ENCODE measurements at places on chromosomes 12 and 14.

GRCh38 chr14:69855180-69855832 lies 23.9 kb upstream of the SMOC1 start:
- no peak for DNase-seq

- DNase-seq, result no peak
These were observed 545.9 kb upstream of the SEL1L start for GRCh38 chr14:82079553-82079952.

GRCh38 chr14:82403987-82404386 lies 870.3 kb upstream of the SEL1L start:
- DNase-seq, result no peak

DNA sequence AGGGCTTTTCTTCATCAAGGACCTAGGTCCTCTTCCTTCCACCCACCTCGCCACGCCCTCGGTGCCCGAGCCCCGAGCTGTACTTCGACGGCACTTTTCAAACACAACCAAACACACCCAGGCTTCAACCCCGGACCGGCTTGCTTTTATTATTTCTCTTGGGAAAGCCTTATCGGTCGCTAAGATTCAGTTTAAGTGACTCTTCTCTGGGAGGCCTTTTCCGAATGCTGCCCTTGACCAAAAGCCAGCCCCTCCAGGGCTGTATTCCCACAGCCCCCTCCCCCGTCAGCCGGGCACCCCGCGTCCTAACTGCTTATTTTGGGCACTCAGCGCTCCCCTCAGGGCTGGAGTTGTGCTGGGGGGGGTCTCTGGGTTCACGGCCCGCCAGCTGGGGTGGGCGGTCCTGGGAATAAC lies 644 bp upstream of the PPP4R4 start:
- DNase-seq, result no peak

DNA sequence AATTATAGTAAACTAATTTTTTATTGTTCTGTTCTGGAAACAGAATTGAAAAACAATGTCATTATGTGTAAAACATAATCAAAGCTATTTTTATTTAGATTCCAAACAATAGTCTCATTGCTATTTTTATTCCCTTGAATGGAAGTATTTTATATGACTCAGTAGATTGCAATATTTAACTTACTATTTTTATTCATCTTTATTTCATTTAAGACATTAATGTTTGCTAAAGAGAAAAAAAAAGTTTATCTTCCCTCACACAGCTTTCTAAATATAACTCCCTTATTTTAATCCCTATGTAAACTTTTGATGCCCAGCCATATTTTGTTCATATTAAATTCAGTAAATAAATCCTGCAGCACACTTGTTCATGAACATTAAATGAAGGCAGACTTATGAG lies 622.4 kb downstream of the SLC6A15 start:
- DNase-seq, result no peak

DNA sequence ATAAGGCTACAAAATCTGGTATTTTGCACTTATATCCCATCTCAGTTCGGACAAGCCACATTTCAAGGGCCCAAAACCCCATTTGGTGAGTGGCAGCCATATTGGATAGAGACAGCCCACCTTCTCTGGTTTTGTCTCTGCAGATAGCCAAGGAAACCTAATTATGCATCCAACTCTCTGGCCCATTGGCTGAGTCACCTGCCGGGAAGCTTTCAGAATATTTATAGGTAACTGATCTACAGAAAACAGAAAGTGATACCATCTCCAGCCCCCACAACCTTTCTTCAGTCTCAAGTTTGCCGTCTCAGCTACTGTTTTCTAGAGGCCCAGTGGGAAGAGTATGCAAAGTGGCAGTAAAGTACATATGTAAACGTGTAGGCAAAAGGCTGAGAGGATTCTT lies 33.7 kb upstream of the PPP1CC start:
- no peak for DNase-seq

DNA sequence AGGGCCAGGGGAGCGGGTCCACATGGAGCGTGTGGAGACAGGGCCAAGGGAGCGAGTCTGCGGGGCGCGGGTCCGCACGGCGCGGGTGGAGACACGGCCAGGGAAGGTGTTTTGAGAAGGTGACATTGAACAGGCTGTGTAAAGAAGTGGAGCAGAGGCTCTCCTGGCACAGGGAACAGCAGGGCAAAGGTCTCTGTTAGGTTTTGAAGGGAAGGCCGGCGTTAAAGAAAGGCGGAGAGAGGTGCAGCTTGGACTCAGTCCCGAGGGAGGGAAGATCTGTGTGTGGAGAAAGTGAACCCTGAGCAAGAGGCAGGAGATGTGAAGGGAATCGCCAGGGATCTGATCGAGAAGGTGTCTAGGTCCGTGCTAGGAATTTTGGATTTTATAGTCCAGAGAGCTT lies 1.8 kb downstream of the PXMP2 start:
- no peak for DNase-seq

DNA sequence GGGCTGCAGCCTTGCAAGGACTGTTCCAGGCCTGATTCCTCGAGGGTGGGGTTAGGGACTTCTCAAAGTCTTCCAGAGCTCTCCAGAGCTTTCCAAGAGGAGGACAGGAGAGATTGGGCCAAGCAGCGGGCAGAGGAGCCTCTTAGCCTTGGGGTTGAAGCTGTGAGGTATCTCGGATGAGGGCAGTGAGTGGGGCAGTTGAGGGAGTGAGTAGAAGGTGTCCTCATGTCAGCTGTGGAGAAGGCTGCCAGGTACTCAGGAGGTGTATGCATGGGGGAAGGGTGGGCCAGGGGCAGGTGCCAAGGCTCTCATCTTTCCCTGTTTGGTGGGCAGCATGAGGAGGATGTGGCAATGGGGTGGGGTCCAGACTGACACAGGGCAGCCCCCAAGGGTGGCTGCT lies 7.7 kb downstream of the KRT83 start:
- no peak for DNase-seq

- DNase-seq, result no peak
These were observed at the start of gene KLRD1 for GRCh38 chr12:10307630-10308029. Gene KLRD1 (plus strand): TSS chr12:10307870. CDS start chr12:10308078, 208 bp downstream.

GRCh38 chr12:92133171-92133570 lies 12.5 kb downstream of the BTG1 start:
- DNase-seq, result peak; percentile 12

DNA sequence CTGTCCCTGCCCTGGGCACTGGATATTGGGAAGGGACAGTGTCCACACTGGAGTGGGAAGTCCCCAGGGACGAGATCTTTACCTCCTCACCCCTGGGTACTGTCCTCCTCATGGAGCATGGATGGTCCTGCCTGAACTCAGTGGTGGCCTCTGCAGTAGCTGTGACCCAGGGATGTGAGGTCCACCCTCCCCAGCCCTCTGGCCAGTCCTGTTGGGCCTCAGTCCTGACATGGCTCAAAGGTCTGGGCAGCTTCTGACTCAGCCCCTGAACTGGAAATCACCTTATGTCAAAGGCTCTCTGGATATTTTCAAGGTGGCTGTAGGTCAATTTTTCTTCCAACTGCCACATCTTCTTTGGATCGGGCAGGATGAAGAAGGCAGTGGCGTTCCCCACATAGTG lies 24.4 kb downstream of the SERPINA1 start:
- DNase-seq, result no peak

DNA sequence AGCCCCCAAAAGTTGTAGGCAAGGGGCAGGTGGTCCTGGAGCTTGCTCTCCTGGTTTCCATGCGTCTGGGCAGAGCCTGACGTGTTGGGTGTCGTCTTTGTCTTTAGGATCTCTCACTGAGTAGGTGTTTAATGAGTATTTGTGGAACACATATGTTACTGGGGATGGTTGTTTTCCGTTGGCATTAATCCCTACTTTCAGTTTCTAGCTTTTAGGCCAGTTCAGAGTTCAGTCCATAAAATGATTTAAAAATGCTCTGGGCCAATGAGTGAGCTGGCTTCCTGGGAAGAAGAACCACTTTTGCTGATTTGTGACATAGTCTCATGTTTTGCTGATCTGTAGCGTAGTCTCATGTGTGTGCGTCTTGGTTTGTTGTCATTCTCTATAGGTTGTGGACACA lies 10.9 kb downstream of the AACS start:
- no peak for DNase-seq

- no peak for DNase-seq
These were observed 388.1 kb downstream of the ZFP36L1 start for GRCh38 chr14:68404652-68405183.

- no peak for DNase-seq
These were observed 24.1 kb downstream of the PLEKHG7 start for GRCh38 chr12:92726850-92727249.

GRCh38 chr12:58668871-58669270 lies 251.4 kb downstream of the LRIG3 start:
- DNase-seq, result no peak

- DNase-seq, result peak; percentile 88
These were observed 20.0 kb upstream of the BCL7A start for GRCh38 chr12:122001466-122002209.

DNA sequence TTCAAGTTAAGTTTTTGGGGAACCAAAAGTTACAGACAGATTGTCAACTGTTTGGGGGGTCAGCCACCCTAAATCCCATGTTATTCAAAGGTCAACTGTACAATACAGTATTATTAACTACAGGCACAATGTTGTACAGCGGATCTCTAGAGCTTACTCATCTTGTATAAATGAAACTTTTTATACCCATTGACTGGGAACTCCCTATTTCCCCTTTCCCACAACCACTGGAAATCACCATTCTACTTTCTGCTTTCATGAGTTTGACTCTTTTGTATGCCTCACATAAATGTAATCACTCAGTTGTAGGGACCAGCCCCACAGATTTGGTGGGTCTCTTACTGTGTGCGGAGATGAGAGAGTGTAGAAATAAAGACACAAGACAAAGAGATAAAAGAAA lies 57.8 kb downstream of the SLCO1B3 start:
- no peak for DNase-seq

GRCh38 chr12:51351913-51352532 lies 5.5 kb upstream of the CELA1 start:
- peak; percentile 79 for DNase-seq

GRCh38 chr14:76926521-76927251 lies 100.5 kb downstream of the LRRC74A start:
- DNase-seq, result peak; percentile 93

- no peak for DNase-seq
These were observed 334.9 kb downstream of the RMST start for GRCh38 chr12:97797473-97797872.

DNA sequence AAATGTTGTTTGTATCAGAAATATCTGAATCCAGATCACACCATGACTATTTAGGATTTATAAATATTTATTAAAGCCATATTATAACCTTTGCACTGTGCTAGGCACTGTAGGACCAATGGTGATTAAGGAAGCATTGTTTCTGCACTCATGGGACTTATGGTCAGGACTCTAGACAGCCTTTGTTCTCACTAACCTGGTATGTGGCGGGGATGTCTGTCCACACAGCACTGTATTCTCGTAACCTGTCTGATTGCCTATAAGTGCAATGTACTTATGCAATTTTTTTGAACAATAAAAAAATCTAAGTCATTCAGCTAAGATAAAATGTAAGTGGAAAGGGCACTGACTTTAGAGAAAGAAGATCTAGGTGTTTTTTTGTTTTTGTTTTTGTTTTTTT lies 6.7 kb upstream of the SSPN start:
- DNase-seq, result no peak

DNA sequence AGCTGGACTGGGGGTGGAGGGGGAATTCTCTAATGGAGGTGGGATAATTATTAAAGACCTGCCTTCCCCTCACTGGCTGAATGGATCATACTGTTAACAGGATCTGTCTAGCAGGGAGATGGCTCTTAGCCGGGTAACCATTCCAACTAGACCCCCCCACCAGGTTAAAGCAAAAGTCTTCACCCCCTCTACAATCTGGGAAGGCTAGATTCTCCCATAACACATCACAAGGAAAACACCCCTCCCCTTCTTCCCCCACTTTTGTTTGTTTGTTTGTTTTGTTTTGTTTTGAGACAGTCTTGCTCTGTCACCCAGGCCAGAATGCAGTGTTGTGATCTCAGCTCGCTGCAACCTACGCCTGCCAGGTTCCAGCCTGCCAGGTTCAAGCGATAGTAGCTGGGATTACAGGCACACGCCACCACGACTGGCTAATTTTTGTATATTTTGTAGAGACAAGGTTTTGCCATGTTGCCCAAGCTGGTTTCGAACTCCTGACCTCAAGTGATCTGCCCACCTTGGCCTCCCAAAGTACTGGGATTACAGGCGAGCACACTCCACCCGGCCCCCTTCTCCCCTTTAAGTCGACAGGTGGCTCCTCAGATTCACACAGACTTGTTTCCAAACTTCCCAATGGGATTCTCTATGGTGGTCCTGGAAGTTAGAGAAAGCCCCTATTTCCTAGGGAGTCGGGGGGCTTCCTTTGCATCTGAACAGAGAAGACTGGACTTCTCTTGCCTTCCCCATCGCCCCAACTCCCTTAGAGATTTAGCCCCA lies 3.5 kb upstream of the BAZ2A start:
- no peak for DNase-seq

All from eye (tissue), 1 donor.